ENCODE measurements at places on chromosomes 11 and 22. TPM values are rescaled to one million over a fixed set of nuclear protein-coding genes. Genes with fewer than 3 reads are reported as not detected.

DNA sequence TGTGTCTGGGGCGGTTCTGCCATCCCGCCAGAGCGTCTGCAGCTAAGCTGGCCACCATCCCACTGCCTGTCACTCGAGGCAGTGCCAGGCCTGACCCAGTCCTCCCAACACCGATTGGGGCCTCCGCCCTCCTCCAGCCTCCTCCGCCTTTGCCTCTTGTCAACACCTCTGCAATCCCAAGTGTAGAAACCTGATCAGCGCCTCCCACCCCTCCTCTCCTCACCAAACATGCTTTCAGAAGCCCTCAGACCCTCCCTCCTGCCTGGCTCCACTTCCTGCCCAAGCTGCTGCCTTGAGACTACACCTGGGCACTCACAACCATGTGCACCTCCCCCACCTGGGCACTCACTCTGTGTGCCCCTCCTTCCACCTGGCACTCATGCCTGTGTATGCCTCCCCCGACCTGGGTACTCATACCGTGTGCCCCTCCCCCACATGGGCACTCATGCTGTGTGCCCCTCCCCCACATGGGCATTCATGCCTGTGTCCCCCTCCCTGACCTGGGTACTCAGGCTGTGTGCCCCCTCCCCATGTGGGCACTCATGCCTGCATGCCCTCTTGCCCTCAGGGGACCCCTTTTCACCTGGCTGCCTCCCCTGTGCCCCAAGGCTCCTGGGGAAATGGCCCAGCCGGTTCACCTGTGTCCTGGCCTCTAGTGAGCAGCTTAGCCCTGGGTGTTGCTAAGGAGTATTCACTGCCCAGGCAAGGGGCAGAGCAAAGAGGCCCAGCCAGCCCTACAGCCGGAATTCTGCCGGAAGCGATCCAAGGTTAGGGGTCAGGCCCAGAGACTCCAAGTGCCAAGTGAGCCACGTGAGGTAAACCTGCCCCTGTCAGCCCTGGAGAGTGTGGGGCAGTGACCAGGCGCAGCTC, 5.5 kb upstream of the IFITM10 start:
- DNase-seq: no peak

DNA sequence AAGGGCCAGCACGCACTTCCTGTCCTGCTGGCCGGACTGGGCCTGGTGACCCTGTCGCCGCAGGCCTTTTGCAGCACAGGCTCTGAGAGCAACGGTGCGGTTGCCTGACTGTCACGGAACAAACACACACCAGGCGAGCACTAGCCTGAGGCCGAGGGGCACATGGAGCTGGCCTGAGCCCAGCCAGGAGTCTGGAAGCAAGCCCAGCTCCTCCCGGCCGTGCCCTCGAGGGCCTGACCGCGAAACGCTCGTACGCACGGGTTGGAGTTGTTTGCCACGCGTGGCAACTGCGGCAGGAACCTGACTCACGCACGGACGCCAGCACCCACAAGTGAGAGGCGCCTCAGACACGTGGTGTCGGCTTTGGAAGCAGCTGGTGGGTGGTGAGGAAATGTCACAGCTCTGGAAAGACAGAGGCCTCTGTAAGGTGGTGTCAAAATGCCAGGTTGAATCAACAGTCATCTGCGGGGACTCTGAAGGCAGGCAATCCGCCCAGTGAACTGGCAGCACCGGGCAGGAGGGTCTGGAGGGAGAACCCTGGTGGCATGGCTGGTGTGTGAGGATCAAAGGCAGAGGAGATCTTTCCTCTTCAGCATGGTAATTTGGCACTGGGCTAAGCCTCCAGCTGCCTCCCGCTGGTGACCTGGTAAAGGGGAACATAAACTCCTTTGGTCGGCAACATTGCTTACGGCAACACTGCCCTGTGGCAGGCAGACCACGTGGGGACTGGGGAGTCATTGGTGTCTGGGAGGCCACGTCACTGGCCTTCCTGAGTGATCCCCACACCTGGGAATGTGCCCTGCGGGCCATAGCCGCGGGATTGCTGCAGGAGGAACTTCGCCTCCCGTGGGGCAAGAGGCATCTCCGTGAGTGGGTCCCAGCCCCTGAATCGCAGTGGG, 15.3 kb upstream of the IL17REL start:
- no peak for DNase-seq

Gene PPP6R3
- total RNA-seq: 163 TPM

GRCh38 chr11:19323502-19323901, 82.8 kb upstream of the E2F8 start:
- no peak for DNase-seq

Gene OR10D3
- total RNA-seq: not detected

Gene TMEM121B
- total RNA-seq: 0.44 TPM

- no peak for DNase-seq
Observed at GRCh38 chr11:122146475-122146874, 30.5 kb upstream of the BLID start.

Gene C22orf42
- not detected for total RNA-seq

DNA sequence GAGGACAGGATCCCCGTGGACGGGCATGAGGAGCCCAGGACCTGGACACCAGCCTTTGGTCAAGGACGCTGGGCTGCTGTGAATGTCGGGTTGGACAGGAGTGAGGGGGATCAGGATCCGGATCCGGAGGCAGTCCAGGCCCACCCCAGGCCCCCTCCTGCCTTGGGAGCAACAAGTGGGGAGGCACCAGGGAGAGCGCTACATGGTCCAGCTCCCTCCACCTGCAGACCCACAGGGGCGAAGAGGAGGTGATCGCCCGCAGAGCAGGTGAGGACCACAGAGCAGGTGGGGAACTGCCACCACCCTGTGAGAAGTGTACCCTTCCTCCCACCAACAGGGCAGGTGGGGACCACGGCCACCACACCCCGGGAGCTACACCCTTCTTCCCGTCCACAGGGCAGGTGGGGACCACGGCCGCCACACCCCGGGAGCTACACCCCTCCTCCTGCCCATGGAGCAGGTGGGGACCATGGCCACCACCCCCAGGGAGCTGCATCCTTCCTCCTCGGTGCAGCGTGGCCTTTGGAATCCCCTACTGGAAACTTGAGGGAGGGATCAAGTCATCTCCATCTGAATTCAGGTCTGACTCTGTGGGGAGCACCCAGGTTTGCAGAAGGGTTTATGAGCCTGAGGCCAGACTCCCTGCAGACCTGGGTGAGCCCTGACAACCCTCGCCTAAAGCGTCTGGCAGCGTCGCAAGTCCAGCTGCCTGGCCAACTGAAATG, 141.0 kb downstream of the BRD1 start:
- no peak for DNase-seq

DNA sequence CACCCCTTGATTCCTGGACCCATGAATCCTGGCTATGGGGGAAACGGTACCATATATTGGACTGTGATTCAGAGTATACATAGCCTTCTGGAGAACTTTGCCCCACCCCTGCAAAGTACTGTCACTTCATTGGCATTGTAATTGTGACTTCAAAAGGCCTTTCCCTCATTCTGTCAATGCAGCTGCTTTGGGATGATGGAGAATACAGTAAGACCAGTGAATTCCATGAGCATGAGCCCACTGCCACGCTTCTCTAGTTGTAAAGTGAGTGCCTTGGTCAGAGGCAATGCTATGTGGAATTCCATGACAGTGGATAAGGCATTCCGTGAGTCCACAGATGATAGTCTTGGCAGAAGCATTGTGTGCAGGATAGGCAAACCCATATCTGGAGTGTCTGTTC, 25.7 kb upstream of the MSANTD2 start:
- no peak for DNase-seq

GRCh38 chr22:25064894-25065560, 112.5 kb downstream of the KIAA1671 start:
- DNase-seq: no peak

DNA sequence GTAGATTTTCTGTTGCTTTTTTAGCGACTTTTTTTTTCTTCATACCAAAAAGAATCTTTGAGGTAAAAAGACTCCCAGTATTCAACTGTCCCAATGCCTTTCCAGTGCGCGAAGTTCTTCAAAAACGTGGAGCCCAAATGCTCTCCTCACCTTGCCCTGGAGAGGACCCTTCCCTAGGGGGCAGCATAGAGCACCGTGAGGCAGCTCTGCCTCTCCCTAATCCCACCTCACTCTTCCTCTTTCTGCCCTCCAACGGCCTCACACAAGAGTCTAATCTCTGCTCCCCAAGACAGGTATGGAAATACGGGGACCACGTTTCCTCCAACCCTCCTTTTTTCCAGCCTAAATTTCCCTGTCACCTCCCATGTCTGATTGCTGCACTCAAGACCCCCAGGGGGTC, 117.5 kb upstream of the ALX4 start:
- DNase-seq: no peak

Gene OR5B17
- total RNA-seq: not detected

GRCh38 chr22:33842006-33842354, 78.3 kb downstream of the LARGE1 start:
- no peak for DNase-seq

Gene INSC
- 0.08 TPM for total RNA-seq

DNA sequence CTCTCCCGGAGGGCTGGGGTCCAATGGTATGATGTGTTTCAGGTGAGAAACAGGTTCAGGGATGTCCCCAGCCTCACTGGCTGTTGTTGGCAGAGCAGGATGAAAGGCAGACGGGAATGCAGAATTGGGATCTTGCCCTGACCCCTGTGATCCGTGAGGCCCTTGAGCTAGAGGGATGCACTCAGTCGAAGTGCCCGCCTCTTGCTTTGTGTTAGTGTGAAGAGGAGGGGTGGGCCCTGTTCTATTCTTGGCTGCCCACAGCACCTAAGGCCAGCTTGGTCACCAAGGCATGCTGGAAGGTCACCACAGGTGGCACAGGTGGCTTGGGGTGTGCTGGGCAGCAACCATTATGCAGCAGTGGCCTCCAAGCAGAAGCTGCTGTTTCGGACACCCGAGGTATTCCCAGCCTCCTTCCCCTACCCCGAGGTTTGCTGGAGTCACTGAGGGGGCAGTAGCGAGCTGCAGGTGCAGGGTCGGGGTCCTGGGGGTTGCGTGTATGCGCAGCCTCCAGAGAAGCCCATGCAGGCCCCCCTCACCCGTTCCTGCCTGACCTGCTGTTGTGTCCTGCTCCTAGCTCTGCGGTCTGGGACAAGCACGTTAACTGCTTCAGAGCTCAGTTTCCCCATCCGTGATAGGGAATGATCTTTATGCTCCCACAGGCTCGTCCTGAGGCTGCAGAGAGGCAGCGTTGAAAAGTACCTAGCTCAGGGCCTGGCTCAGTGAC, 13.0 kb downstream of the LRP5 start:
- DNase-seq: no peak

Gene SYT12
- total RNA-seq: 0.62 TPM

Gene TMEM86A
- total RNA-seq: 0.31 TPM

Gene HIRA
- total RNA-seq: 23.8 TPM

DNA sequence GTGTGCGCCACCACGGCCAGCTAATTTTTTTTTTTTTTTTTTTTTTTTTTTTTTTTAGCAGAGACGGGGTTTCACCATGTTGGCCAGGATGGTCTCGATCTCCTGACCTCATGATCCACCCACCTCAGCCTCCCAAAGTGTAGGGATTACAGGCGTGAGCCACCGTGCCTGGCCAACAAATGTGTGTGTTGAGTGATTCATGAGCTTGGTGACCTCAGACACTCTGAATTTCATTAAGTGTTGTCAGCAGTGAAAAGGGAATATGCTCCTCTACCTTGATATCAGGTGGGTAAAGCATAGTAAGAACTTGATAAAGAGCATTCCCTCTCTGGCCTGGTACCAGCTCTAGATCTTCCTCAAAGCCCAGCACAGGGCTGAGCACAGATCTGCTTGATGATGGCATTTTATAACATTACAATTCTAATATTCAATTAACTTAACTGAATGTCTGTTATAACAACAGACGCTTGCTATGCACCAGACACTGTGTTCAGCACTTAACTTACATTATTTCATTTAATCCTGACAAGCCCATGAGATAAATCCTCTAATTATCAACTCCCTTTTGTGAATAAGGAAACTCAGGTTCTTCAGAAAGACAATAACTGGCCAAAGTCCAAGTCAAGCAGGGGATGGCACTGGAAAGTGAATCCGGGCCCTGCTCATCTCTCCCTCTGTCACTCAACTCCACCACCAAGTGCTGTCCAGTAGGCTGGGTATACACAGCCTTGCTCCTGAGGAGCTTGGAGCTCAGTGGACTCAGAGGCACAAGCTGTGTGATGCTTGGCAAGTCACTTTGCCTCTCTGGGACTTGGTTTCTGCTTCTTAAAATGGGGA, 13.0 kb downstream of the TBC1D10A start:
- no peak for DNase-seq

DNA sequence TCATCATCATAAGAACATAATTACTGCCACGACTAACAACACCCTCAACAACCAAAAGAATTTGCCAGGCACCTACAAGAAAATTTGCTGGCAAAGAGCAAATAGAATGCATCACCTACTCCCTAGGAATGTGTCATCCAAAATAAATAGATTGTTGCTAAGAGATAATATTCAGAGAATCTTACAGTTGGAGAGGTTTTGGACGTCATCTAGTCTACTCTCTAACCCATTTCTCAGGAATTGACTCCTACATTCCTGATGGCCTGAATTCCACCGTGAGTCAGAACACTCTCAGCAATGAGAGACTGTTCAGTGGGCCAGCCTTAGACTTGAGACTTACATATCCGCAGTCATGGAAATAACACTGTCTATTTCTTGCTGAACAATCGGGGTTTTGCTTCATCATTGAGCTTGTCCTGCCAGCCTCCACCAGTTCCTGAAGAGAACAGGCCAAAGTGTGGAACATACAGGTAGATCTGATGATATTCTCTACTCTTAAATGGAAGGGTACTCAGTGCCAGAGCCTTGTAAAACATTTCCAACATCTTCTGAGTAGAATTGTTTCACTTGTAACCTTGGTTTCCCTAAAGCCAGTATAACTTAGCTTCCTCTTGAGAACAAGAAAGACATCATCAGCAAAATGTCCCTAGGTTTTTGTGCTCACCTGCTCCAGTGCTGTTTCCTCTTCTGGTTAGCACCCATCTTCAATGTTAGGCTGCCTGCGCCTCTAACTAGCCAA, 8.3 kb downstream of the KIRREL3 start:
- DNase-seq: no peak
